ENCODE measurements at places on chromosomes 13 and 19. TPM values are rescaled to one million over a fixed set of nuclear protein-coding genes. Genes with fewer than 3 reads are reported as not detected.

DNA sequence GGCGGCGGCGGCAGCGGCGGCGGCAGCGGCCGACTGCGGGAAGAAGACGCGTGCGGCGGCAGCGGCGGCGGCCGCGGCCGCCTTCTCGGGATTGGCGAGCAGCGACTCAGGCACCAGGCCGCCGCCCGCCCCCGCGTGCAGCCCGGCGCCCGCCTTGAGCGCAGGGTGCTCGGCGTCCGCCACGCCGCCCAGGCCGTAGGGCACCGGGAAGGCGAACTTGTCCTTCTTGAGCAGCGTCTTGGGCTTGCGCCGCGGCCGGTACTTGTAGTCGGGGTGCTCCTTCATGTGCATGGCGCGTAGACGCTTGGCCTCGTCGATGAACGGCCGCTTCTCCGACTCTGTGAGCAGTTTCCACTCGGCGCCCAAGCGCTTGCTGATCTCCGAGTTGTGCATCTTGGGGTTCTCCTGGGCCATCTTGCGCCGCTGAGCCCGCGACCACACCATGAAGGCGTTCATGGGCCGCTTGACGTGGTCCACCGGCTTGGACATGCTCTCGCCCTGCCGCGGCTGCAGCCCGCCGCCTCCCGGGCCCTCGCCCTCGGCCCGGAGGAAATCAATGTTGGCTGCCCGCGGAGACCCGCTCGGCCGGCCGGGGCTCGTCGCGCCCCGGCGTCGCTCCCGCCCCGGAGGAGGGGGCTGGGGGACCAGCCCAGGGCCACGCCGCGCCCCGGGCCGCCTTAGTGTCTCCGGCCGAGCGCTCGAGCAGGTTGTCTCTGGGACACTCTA, 621 bp downstream of the SOX21 start:
- no peak for DNase-seq

The IL4I1 gene
- 0.58 TPM for total RNA-seq

DNA sequence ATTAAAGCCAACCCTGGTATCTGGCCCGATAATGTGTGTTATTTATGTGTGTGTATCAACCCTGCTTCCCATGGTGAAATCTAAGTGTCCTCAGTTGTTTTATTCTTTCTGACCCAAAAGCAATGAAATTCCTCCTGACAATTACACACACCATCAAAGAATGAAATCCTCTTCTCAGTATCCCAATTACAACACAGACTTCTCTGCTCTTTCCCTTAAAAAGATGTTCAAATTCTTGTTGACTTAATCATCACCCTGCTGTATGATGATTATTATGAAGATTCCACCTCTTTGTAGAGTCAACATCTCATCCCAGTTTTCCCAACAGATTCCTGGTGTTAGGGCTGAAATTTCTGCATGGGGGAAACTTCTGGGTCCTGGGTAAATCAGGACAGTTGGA, 8.9 kb upstream of the TRPC4 start:
- DNase-seq: no peak

The CPAMD8 gene
- 11.3 TPM for total RNA-seq

DNA sequence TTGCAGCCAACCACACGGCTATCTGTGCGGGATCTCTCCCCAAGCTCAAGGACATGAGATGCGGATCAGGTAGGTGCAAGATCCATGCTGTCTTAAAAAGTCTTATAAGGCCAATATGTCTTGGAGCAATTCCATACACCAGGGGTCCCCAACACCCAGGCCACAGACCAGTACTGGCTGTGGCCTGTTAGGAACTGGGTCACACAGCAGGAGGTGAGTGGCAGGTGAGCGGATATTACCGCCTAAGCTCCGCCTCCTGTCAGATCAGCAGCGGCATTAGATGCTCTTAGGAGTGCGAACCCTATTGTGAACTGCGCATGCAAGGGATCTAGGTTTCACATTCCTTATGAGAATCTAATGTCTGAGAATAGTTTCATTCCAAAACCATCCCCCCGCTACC, 68.8 kb upstream of the ZNF599 start:
- DNase-seq: no peak

DNA sequence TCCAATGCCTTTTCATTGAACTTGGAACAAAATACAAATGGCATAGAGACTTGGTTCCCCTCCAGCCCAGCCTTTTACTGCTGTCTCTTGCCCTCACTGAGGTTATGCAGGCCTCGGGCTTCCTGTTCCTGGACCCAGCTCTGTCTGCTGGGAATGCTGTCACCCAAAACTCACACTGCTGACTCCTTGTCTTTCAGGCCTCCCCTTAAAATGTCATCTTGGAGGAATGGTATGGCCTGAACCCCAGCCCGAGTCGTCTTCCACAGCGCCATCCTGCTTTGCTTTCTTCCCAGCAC, 9.7 kb upstream of the ANKRD10 start:
- DNase-seq: no peak

- DNase-seq: no peak
Measured at GRCh38 chr19:38763795-38764220, 9.5 kb downstream of the LGALS7 start.

- no peak for DNase-seq
Measured at GRCh38 chr19:50818859-50819472, 4.6 kb downstream of the KLK1 start.

The SYCN gene
- not detected for total RNA-seq

DNA sequence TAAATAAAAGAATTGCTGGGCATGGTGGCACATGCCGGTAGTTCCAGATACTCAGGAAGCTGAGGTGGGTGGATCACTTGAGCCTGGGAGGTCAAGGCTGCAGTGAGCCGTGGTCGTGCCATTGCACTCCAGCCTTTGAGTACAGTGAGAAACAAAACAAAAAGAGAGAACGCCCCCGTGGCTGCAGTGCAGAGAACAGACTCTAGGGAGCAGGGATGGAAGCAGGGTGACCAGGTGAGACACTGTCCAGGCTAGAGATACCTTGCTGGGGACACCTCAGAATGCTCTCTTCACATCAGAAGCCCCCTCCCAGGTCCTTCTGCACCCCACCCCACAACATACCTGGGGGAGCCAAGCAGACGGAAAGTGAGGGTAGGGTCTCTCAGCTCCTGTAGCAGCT, 24.8 kb downstream of the MAP4K1 start:
- no peak for DNase-seq

GRCh38 chr19:2231621-2232221, 4.4 kb downstream of the PLEKHJ1 start:
- DNase-seq: no peak

GRCh38 chr19:51807925-51808324, 13.0 kb downstream of the FPR3 start:
- DNase-seq: no peak

Measured in urinary bladder (tissue), 4 donors.